ENCODE measurements at places on chromosomes 7 and 10. TPM values are rescaled to one million over a fixed set of nuclear protein-coding genes. Genes with fewer than 3 reads are reported as not detected.
A peak's percentile ranks its signal among the peaks of the same experiment; 100 is the strongest.

DNA sequence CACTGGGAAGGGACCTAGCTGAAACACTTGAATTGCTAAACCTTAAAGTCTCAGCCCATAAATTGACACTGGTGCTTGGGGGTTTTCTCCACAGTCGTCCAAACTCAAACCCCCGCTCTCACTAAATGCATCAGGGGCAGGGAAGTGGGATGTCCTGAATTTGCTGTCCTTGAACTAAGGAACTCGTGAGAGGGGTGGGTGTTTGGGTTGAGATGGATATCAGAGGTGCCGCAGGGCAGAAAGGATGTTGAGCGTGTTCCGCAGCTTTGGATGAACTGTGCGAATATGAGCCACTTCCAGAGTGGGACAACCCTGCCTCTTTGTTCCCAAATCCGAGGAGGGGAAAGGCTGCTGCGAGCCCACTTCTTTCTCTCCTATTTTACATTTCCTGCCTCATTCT is 90.3 kb upstream of the LYZL2 start:
- no peak for DNase-seq

DNA sequence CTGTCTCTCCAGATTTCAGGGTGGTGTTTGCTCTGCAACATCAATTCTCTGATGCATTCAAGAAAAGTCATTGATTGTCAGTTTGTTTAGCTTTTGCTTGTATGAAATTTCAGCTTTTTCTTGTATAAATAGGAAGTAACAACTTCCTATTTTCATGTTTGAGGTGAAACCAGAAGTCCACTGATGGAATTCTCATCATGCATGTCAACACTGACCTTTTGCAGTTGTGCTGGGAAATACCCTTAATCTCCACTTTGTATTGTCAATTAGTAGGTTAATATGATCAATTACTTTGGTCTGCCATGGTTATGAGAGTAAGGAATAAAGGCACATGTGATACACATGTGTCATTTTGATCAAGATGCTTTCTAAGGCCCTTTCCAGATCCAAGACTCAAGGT is 208.8 kb upstream of the HPS1 start:
- DNase-seq, result no peak

The AKR1C4 gene
- not detected for total RNA-seq

DNA sequence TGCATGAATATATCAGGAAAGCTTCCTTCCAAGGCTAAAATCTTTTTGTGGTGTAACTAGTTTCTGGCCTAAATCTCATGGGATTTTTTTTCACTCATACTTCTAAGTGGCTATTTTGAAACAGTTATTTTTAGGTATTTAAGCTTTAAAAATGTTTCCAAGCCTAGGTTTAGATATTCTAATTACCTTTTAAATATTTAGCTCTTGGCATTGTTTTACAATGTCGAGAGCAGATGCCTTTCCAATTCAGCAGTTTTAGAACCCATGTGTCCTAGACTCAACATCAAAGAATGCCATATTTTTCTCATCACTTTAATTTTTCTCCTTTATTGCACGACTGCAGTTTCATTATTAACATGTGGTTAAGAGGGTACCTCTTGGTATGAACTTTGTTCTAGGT is 27.1 kb upstream of the STOX1 start:
- no peak for DNase-seq

The TRPV6 gene
- not detected for total RNA-seq

DNA sequence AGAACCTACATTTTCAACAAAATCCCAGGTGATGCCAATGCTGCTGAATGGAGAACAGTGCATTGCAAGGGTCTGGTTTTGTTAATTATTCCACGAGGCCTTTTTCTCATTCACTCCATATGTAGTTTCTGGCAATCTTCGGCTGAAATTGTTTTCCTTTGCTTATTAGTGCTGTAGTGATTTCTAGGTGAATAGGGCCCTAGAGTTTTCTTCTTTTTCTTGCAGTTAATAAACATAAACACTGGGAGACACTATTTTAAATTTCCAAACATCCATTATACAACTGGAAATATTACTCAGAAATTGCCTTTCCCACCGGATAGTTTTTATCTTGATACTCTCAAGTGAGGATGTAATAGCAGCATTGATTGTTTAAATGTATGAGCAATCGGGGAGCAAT is 435.6 kb downstream of the XPNPEP1 start:
- DNase-seq, result no peak

- no peak for DNase-seq
Measured at GRCh38 chr10:19935176-19935575, 118.9 kb downstream of the PLXDC2 start.

DNA sequence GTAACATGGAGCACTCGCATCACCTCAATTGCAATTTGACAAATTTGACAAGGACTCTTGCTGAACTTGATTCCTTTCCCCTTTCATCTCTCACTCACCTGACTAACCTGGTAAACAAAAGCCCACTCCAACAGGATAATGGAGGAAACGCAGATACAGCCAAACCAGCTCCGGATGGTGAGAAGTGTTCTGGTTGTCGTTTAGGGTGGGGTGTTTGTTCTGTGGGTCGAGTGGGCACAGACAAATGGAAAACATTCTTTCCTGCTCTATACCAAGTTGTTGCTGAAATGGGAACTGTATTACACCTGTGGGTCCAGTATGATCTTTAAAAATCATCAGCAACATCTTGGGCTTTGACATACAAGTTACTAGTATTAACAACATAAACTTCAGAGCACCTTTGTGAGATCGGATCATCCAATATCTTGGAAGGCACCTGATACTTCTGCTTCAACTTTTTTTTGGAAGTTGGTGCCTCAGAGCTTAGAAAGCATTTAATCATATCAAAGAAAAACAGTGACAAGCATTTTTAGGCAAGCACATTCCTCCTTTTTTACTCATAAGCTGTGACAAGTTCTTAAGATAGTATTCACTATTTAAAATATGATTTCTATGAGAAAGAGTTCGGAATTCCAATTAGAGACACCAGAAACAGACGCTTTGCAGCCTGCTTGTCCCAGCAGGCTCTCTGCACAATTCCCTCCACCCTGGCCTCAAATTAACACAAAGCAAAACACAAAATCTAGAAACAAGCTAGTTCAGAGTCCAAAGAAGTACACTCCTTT is 58.1 kb downstream of the CCDC186 start:
- no peak for DNase-seq

- peak; percentile 4 for DNase-seq
Measured at GRCh38 chr10:109019001-109019424, 904.3 kb downstream of the XPNPEP1 start.

The SPACDR gene
- 2.4 TPM for total RNA-seq
